Nephron progenitor cell (in vitro differentiated cells): ENCODE measurements at places on chromosomes 4 and X.

- no peaks in the 10 kb centered on the region for H3K27me3 ChIP-seq
- H3K4me3 ChIP-seq, result no peak overlapping the region
- no peak overlapping the region for H3K27ac ChIP-seq
- DNase-seq, result no peak
- H3K36me3 ChIP-seq, result peaks cover 60% of the 10 kb centered on the region
- H3K4me1 ChIP-seq, result no peaks in the 10 kb centered on the region
These were observed 24.4 kb downstream of the PRDM5 start for GRCh38 chr4:120897981-120898719.

- no peak overlapping the region for H3K27ac ChIP-seq
- no peaks in the 10 kb centered on the region for H3K4me1 ChIP-seq
- H3K36me3 ChIP-seq, result no peaks in the 10 kb centered on the region
- DNase-seq, result no peak
- H3K4me3 ChIP-seq, result no peak overlapping the region
These were observed 125.1 kb upstream of the FRMPD4 start for GRCh38 chrX:12013211-12013618.

DNA sequence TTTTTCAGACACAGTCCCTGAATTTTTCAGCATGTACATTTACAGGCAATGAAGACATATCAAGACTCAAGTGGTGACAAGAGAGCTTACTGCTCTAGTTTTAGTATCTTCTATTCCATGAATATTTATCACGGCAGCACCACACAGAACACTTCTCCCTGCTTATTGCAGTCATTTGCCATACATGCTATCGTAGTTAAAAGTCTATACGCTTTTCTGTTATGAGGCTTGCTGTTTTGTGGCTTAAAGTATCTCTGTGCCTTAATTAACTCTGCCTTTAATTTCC lies 65.4 kb upstream of the GK2 start:
- no peak for DNase-seq
- H3K4me1 ChIP-seq, result no peaks in the 10 kb centered on the region
- no peaks in the 10 kb centered on the region for H3K36me3 ChIP-seq
- H3K4me3 ChIP-seq, result no peak overlapping the region
- no peaks in the 10 kb centered on the region for H3K27me3 ChIP-seq

GRCh38 chr4:181259081-181259709 lies 984.0 kb upstream of the TENM3 start:
- H3K27ac ChIP-seq, result no peak overlapping the region
- no peak overlapping the region for H3K4me3 ChIP-seq
- no peak for DNase-seq
- no peaks in the 10 kb centered on the region for H3K36me3 ChIP-seq
- peaks cover 18% of the 10 kb centered on the region for H3K4me1 ChIP-seq

DNA sequence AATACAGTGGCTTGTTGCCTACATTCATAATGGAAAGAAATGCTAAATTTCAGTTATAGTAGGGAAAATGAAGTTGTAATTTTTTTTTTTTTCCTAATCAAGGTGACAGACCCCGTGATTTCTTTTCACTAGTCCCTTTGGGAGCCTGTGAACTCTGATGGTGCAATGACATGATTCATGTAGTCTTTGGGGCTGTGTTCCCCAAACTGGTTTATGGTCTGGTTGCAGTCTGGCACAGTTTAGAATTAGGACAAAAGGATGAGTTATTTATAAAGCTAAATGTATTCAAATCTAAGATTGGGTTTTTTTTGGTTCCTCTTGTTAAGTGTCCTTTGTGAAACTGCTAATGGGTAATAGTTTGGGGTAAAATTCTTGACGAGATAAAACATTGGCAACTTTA lies 66.0 kb downstream of the REPS2 start:
- H3K27ac ChIP-seq, result no peak overlapping the region
- peaks cover 7% of the 10 kb centered on the region for H3K27me3 ChIP-seq
- DNase-seq, result no peak
- no peak overlapping the region for H3K4me3 ChIP-seq
- no peaks in the 10 kb centered on the region for H3K36me3 ChIP-seq
- H3K4me1 ChIP-seq, result no peaks in the 10 kb centered on the region

DNA sequence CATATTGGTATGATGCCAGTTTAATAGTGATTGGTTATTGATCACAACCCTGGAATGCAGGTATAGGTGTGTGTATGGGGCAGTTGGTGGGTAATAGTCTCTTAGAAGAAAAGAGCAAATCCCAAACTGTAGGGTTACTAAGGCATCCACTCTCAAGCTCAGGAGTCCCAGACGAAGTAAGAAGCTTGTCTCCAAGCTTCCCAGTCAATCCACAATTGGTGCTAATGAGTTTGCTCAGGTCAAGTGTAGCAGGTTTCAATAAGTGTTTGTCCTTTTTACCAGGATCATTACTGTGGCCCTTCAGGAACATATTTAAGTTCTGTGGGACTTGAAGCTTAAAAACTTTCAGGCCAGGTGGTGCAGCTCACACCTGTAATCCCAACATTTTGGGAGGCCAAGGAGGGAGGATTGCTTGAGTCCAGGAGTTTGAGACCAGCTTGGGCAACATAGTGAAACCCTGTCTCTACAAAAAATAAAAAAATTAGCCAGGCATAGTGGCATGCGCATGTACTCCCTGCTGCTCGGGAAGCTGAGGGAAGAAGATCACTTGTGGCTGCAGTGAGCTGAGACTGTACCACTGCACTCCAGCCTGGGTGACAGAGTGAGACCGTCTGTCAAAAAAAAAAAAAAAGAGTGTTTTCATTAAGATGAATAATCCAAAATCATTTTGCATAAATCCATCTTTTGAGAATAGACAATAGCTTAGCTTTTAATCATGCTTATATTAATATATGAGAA lies 166.8 kb downstream of the UNC5C start:
- DNase-seq, result no peak
- no peaks in the 10 kb centered on the region for H3K36me3 ChIP-seq
- peaks cover 15% of the 10 kb centered on the region for H3K4me1 ChIP-seq
- peak overlapping the region; percentile 43 for H3K27ac ChIP-seq

GRCh38 chr4:5941601-5942000 lies 48.7 kb upstream of the CRMP1 start:
- H3K4me1 ChIP-seq, result peaks cover 58% of the 10 kb centered on the region
- DNase-seq, result no peak
- no peak overlapping the region for H3K4me3 ChIP-seq
- H3K27me3 ChIP-seq, result peaks cover 5% of the 10 kb centered on the region
- no peak overlapping the region for H3K27ac ChIP-seq

GRCh38 chrX:155857561-155857960 lies 23.6 kb upstream of the VAMP7 start:
- no peak for DNase-seq
- no peaks in the 10 kb centered on the region for H3K36me3 ChIP-seq
- no peak overlapping the region for H3K4me3 ChIP-seq
- no peak overlapping the region for H3K27ac ChIP-seq
- no peaks in the 10 kb centered on the region for H3K4me1 ChIP-seq
- H3K27me3 ChIP-seq, result no peaks in the 10 kb centered on the region

GRCh38 chrX:24485976-24486680 lies 21.0 kb downstream of the PDK3 start:
- peaks cover 7% of the 10 kb centered on the region for H3K4me1 ChIP-seq
- H3K27ac ChIP-seq, result no peak overlapping the region
- no peak for DNase-seq
- H3K4me3 ChIP-seq, result no peak overlapping the region

DNA sequence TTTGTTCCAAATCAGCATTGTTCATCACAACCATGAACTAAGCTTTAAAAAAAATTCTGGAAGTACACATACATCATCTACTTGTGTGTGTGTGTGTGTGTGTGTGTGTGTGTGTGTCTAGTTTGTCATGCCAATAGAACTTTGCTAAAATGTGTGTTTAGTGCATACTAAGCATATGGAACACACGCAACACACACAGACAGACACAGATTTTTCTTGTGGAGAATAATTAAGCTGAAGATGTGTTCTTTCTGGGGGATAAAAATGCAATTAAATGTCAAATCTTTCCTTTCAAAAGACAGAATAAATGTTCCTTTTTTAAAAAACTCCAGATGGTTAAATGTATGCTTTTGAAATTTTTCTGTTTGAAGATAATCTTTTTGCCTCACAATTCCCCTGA lies 530.4 kb upstream of the INTU start:
- peaks cover 4% of the 10 kb centered on the region for H3K27me3 ChIP-seq
- no peaks in the 10 kb centered on the region for H3K4me1 ChIP-seq
- H3K36me3 ChIP-seq, result no peaks in the 10 kb centered on the region
- no peak overlapping the region for H3K27ac ChIP-seq

GRCh38 chr4:32136081-32136787 lies 1416.1 kb downstream of the PCDH7 start:
- peaks cover 4% of the 10 kb centered on the region for H3K27me3 ChIP-seq
- H3K27ac ChIP-seq, result no peak overlapping the region
- H3K4me1 ChIP-seq, result no peaks in the 10 kb centered on the region
- no peaks in the 10 kb centered on the region for H3K36me3 ChIP-seq
- DNase-seq, result no peak
- H3K4me3 ChIP-seq, result no peak overlapping the region

DNA sequence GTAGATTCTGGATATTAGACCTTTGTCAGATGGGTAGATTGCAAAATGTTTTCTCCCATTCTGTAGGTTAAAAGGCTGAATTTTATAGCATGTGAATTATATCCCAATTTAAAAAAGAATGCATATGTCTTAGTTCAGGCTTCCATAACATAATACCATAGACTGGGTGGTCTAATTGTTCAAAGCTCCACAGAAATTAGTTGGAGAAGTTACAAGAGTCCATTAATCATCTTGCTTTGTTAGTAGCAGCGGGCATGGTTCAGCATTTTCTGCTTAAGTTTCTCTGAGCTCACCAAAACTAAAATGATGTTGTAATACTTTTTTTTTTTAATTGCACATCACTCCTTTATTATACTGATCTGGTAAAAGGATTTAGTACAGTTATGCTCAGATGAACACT lies 1.8 kb downstream of the PGAM4 start:
- peaks cover 14% of the 10 kb centered on the region for H3K36me3 ChIP-seq
- DNase-seq, result no peak
- no peaks in the 10 kb centered on the region for H3K4me1 ChIP-seq
- H3K27me3 ChIP-seq, result peaks cover 3% of the 10 kb centered on the region

- no peak overlapping the region for H3K4me3 ChIP-seq
- no peaks in the 10 kb centered on the region for H3K27me3 ChIP-seq
- H3K27ac ChIP-seq, result no peak overlapping the region
- DNase-seq, result no peak
- no peaks in the 10 kb centered on the region for H3K4me1 ChIP-seq
- H3K36me3 ChIP-seq, result no peaks in the 10 kb centered on the region
These were observed 156.1 kb downstream of the STPG2 start for GRCh38 chr4:97987019-97987648.

GRCh38 chrX:5852941-5853340 lies 375.7 kb downstream of the NLGN4X start:
- H3K4me3 ChIP-seq, result no peak overlapping the region
- H3K36me3 ChIP-seq, result no peaks in the 10 kb centered on the region
- H3K4me1 ChIP-seq, result no peaks in the 10 kb centered on the region
- peaks cover 5% of the 10 kb centered on the region for H3K27me3 ChIP-seq

DNA sequence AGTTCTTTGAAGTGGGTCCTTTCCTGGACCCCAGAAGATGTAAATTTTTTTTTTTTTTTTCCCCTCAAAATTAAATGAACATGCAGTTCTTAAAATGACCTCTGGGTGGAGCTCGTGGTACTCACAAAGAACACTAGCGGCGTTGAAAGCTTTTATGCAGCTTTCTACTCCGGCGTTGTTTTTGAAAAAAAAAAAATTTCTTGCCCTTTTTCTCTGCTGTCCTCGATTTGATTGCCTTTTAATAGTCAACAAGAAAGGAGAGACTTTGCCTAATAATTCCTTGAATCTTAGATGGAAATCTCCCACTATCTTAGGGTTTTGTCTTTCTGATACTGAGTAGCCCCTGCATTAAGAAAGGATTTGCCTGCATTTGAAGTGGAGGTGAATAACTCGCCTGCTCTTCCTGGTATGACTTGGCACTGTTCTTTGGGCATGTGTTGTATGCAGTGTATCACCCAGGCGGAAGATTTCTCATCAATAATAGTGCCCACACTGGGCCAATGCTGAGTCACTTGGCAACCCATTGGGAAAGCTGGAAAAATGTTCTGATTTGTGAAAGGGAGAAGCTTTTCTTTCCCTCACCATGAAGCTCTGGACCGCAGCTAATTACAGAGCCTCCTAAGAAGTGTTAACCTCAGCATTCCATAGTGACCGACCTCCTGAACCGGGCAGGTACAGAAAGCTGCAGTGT lies 104.0 kb downstream of the PHEX start:
- H3K4me3 ChIP-seq, result peak overlapping the region; percentile 24
- no peaks in the 10 kb centered on the region for H3K36me3 ChIP-seq
- H3K27ac ChIP-seq, result no peak overlapping the region
- peak; percentile 38 for DNase-seq
- H3K27me3 ChIP-seq, result peaks cover 9% of the 10 kb centered on the region
- H3K4me1 ChIP-seq, result peaks cover 38% of the 10 kb centered on the region

- peaks cover 41% of the 10 kb centered on the region for H3K4me1 ChIP-seq
- H3K36me3 ChIP-seq, result peaks cover 44% of the 10 kb centered on the region
- peak overlapping the region; percentile 97 for H3K27ac ChIP-seq
These were observed 16.5 kb downstream of the DHRSX start for GRCh38 chrX:2484256-2484655.

DNA sequence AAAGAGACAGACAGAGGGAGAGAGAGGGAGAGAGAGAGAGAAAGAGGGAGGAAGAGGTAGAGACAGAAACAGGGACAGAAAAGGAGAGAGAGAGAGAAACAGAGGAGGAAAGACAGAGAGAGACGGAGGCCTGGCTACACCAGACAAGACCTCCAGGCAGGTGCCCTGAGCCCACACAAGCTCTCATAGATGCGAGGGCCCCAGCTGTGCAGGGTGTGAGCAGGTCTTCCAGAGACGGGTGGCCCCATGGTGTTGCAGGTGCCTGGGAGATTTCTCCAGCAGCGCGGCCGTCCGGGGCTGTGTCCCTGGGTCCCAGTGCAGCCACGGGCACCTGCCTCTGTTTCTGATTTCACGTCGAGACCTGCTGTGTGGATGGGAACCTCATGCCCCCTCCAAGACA lies 253.0 kb downstream of the SHOX start:
- peaks cover 13% of the 10 kb centered on the region for H3K4me1 ChIP-seq
- no peak for DNase-seq
- H3K27ac ChIP-seq, result peak overlapping the region; percentile 83
- H3K4me3 ChIP-seq, result no peak overlapping the region

DNA sequence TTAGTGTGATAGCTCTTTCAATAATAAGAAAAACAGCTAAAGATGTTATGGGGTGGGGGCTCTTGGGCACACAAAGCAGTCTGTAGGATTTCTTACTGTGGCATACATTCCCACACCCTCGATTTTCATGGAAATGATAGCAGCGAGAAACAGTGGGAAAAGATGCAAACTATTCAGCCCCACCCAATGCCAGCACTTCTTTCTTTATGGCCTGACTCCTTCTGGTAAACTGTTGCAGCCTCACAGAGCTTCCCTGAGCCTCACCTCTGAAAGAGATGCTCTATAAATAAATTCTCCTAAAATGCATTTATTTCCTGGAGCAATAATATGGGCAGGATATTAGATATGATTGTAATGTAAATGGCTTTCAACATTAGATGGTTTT lies 910 bp downstream of the ANK2 start:
- no peaks in the 10 kb centered on the region for H3K4me1 ChIP-seq
- no peak overlapping the region for H3K27ac ChIP-seq
- no peaks in the 10 kb centered on the region for H3K36me3 ChIP-seq
- no peaks in the 10 kb centered on the region for H3K27me3 ChIP-seq
- no peak overlapping the region for H3K4me3 ChIP-seq

GRCh38 chr4:148834804-148835631 lies 392.8 kb upstream of the NR3C2 start:
- DNase-seq, result no peak
- peak overlapping the region; percentile 91 for H3K27ac ChIP-seq
- peaks cover 43% of the 10 kb centered on the region for H3K4me1 ChIP-seq
- peaks cover 5% of the 10 kb centered on the region for H3K36me3 ChIP-seq
